AG08395 (cell line): ENCODE measurements at places on chromosomes 5 and 9.

DNA sequence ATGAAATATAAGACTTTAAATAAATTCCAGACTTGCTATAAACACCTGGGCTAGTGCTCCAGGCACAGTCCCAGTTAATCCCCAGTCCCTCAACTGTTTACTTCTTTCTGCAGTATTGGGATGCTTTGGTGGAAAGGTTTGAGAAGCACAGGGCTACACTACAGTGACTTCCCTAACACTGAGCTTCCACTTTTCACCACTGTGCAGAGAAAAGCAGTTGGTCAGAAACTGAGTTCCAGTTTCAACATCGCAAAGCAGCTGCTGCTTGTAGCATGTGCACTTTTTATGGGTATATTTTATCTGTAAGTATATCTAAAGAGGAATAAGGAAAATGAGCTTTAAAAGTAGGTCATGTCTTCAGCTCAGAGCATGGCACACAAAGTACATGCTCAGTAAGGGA lies 339.7 kb downstream of the NTRK2 start:
- no peak for DNase-seq

GRCh38 chr5:136030956-136031611 lies 2.3 kb downstream of the TGFBI start:
- DNase-seq: no peak

GRCh38 chr9:94941211-94941875 lies 214.8 kb downstream of the AOPEP start:
- DNase-seq: no peak

- peak; percentile 16 for DNase-seq
These were observed 85.1 kb upstream of the IL12B start for GRCh38 chr5:159415301-159415937.

DNA sequence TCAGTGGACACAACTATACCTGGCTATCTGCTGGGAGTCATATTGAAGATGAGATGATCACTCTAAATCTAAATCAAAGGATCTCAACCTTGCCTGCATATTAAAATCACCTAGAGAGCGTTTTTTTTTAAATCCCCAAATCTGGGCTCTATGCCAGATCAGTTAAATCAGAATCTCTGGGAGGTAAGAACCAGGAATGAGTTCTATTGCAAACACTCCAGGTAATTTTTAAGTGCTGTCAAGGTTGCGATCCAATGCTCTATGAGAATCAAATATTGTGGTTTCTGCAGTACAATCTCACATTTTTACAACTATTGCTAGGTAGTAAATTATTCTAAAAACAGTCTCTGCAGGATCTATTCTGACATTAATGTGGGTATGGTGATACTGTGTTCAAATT lies 202.3 kb upstream of the OR13F1 start:
- no peak for DNase-seq

DNA sequence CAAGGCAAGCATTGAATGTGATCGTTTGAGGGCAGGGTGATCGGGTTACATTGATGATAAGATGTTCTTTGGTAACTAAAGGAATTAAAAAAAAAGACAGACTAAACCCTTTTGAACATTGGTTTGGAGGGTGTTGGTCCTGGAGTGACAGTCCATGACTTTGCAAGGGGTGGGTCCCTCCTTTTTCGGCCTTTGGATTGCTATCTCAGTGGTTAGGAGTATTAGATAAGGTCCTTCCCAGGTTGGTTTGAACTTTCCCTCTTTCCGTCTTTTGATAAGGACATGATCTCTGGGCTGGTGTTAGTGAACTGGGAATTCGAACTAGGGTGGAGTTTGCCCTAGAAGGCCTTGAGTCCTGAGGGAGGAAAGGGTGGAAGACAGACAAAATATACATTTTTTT lies 5.4 kb upstream of the ABO start:
- no peak for DNase-seq

- no peak for DNase-seq
These were observed 411.4 kb downstream of the MAT2B start for GRCh38 chr5:163916861-163917260.

GRCh38 chr5:175847503-175847902 lies 23.9 kb upstream of the CPLX2 start:
- DNase-seq: no peak

- no peak for DNase-seq
These were observed 31.2 kb upstream of the MINAR2 start for GRCh38 chr5:129716651-129717050.

GRCh38 chr9:112180387-112180881 lies 5.3 kb upstream of the SUSD1 start:
- peak; percentile 36 for DNase-seq

DNA sequence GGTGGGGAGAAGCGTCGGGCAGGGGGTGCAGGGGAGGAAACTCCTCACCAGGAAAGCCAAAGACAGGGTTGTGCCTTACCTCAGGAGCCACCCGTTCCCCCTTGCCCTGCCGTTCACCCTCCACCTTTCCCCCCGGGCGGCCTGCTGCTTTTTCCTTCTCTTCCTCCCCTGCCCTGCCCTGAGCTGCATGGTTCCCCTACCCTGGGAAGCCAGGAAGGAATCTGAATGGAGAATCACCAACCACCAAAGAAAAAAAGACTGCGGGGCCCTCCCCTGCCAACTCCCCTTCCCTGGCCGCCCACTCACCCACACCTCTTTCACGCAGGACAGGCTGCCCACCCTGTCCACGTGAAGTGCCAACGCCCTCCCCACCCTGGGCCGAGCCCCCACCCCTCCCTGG lies 820 bp upstream of the NFX1 start:
- DNase-seq: no peak

DNA sequence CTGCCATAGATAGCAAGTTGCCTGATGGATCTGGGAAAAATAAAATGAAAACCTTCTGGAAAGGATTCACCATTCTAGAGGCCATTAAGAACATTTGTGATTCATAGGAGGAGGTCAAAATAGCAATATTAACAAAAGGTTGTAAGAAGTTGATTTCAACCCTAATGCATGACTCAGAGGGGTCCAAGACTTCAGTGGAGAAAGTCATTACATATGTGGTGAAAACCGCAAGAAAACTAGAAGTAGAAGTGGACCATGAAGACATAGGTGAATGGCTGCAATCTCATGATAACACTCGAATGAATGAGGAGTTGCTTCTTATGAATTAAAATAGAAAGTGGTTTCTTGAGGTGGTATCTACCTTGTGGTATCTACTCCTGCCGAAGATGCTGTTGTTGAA lies 86.6 kb downstream of the GABRA1 start:
- DNase-seq: no peak

GRCh38 chr5:95599252-95599651 lies 20.6 kb upstream of the GPR150 start:
- no peak for DNase-seq

- no peak for DNase-seq
These were observed 474.2 kb downstream of the MED10 start for GRCh38 chr5:5904113-5904512.

GRCh38 chr5:133932441-133933168 lies 35.8 kb downstream of the C5orf15 start:
- no peak for DNase-seq

DNA sequence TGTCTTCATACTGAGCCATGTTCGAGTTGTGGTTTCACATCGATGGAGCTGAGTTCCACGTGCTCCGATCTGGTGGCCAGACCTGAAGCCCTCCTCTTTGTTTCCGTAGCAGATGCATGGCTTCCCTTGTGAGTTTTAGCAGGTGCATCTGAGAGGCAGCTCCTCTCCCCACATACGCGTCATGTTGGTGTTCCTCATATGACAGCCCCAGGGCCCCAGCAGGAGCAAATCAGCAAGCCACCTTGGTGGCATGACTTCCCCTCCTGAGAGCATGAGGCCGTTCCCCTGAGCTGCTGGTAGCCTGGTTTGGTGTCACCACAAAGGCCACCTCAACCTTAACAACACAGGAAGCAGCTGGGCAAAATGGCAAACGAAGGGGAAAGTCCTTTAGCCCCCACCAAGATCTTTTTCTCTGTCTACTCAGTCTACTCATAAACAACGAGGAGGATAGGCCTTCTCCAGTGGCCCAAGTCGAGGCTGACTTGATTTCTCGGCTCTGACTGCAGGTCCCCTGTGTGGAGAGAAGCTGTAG lies 5.9 kb downstream of the CYFIP2 start:
- DNase-seq: no peak

DNA sequence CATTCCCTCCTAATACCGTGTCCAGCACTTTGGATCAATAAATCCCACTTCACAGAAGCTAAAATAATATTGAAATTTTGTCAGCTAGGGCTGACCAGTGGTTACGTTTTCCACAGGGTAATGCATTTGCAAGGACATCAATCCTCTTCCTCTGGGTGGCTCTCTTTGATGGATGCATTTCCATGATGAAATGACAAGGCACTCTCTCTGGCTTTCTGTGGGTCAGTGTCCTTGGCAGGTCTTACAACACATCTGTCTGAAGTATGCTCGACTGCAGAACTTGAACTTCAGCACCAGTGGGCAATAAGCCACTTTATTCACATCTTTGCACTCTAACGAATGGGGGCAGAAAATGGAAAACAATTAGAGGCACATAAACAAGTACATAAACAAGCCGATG lies 330.1 kb downstream of the ADAMTS6 start:
- peak; percentile 67 for DNase-seq
